Stimulated activated CD4-positive, alpha-beta T cell treated with anti-CD3 and anti-CD28 coated beads, Interleukin-4, amount 100 ng/mL, for 1 hour (primary cell): ENCODE measurements at places on chromosomes 11 and 22.

GRCh38 chr22:23503142-23503541 is 76.9 kb downstream of the IGLL1 start:
- DNase-seq = no peak

- no peak for DNase-seq
Measured at GRCh38 chr11:74646954-74647353, 54.6 kb downstream of the POLD3 start.

GRCh38 chr11:548700-549603 is 11.6 kb downstream of the LMNTD2 start:
- DNase-seq = no peak

DNA sequence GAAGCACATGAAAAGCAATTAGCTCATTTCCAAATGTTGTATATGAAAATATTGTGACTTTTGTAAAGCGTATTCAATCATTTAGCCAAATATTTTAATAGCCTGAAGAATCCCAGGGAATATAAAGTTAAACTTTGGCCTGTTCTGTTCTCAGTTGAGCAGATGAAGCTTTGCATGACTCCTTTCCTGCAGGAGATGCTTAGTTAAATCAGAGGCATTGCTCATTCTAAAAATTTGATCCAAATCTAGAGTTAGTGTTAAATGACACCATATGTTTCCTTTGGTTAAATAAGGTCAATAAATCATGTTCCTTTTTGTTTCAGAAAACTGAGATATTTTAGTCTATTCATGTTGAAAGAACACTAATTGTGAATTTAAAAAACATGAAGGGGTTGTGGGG is 51.2 kb upstream of the BIRC3 start:
- no peak for DNase-seq

- DNase-seq = no peak
Measured at GRCh38 chr11:27153136-27153535, 112.5 kb downstream of the BBOX1 start.

DNA sequence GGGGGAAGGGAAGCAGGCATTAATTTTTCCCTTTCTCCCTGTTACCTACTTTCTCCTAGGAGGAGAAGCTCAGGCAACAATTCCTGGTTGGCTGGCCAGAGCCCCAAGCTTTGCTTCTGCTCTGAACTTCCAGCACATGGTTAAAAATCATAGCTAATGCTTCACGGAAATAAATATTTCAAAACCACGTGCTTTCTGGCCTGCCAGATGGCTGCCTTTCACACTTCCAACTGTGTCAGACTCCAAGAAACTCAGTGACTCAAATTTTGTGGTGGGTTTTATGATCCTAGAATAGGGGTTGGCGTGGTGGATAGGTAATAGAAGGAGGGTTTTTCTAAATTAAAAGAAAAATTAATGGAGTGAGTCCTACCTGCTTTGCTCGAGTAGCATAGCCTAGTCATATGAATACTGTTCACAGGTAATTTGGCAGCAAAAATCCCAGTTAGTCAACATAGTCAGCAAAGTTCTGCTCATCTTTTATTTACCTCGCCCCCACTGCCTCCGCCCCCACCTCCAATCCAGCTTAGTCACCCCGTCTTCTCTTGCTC is 58.6 kb downstream of the SC5D start:
- no peak for DNase-seq

DNA sequence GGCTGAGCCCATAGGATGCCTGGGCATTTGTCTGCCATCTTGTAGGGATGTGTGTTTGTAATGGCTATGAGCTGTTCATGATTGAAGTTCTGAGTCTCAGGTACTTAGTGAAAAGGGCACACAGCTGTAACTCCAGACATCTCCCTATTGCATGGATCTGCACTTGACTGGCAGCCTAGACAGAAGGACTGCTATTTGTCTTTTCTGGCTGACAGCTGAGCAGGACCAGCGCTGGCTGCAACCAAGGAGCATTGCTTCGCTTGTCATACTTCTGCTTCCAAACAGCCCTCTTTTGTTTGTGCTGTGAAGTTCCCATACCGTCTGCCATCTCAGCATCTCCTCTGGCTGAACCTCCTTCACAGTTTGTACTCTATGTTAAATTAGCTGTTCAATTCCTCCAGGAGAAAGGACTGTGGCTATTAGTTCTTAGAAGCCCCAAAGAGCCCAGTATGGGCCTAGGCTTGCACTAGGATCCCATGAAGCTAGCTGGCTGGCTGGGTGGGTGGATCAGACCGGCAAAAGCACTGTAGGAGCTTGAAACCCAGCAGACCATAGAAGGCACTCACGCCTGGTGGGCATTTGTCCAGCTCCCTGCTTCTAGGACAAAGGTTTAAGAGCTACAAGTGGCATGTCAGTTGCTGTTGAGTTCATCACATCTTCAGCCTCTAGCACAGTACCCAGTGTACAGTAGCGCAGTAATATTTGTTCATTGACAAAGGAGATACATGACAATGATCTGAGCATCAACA is 20.4 kb downstream of the HIRA start:
- no peak for DNase-seq

GRCh38 chr22:33656808-33657628 is 263.3 kb downstream of the LARGE1 start:
- no peak for DNase-seq

DNA sequence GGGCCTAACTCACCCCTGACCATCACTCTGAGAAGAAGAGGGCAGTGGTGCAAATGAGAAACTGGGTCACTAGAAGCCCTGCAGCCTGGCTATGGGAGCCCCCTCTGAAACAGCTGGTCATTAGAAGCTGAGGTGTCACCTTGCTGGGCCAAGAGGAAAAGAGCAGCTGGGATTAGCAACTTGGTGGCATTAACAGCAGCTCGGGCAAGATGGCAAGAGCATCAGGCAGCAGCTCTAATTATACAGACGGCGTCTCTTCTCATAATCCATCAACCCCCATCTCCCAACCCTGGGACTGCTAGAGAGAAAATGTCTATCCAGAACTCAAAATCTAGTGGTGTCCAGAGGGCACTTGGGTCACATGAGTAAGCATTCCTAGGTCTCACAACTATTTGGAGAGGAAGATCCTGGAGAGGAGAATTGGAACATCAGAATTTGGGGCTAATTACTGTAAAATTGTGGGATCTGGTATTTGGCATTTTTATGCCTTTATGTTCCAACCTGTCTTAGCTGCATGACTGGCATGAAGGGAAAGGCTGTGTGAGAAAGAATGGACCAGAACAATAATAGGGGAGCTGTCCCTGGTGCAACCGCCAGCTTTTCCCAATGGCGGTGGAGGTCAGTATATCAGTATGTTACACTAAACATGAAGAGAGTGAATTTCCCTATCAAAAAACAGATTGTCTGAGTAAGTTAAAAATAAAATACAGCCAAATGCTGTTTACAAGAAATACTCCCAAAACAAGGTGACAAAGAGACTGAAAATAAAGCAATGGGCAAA is 7.6 kb upstream of the LMO1 start:
- DNase-seq = no peak

DNA sequence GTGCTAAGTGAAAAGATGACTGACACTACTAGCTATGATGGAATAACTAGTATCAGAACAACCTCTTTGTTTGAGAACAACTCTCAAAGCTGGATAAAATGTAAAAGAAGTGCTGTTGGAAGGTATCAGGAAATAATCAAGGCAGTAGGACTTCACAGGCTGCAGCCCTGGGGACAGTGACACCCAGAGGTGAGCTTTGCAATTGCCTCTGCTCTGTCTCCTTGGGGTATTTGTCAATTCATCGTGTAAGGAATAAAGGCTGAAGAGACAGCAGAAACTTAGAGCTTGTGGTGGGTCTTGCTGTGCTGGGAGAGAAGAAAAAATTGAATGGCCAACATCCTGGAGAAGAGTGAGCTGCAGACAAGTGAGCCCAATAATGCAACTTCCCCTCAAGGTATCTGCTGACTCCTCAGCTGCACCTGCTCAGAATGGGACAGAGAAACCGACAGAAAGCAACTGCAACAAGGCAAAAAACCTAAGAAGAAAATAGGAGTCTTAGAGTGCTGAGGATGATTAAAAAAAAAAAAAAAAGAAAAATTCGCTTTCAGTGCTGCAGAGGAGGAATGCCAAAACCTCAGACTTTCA is 141.1 kb downstream of the RCN1 start:
- DNase-seq = no peak

GRCh38 chr22:27435844-27436576 is 365.5 kb downstream of the MN1 start:
- DNase-seq = no peak

DNA sequence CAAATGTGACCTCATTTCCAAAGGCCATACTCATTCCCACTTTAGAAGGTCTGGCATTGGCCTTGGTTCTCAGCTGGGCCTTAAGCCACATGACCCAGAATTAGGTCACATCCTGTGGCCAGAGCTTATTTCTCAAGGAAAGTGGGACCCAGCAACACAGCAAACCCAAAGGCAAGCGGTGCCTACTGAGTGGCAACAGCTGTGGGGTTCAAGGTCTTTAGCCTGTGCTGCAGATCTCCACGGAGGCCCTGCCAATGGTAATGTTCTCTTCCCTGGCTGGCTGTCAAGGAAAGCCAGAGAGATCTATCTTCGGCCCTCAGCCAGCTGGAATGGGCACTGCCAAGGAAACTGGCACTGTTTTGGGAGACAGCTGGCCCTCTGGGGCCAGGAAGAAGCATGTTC is 41.5 kb upstream of the TP53I11 start:
- DNase-seq = no peak

DNA sequence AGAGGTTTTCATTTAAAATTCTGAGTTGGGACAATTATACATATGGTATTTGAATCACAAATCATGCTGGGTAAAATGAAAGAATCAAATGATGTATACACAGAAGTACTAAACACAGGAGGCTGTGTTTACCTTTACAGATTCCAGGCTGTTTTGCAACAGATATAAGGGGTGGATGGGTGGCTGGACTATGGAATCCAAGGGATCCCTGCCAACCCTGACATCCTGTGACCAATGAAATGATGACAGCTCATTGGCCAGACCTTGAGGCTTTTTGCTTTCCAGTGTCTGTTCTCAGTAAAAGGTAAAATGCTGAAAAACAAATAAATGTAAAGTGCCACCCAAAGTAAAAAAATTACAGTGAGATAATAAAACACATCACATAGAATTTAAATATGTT is 3.3 kb upstream of the DDI1 start:
- no peak for DNase-seq

DNA sequence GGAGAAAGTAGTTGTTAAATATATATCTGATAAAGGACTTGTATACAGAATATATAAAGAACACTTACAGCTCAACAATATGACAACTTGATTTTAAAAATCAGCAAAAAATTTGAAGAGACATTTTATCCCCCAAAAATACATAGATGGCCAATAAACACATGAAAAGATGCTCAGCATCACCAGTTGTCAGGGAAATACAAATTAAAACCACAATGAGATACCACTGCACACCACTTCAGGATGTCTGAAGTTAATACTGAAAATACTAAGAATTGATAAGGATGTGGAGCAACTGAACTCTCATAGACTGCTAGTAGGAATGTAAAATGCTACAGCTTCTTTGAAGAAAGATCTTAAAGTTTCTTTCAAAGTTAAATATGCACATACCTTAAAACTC is 49.2 kb downstream of the KREMEN1 start:
- DNase-seq = no peak
